Stimulated activated CD4-positive, alpha-beta T cell treated with anti-CD3 and anti-CD28 coated beads, Interleukin-12 subunit alpha, Interleukin-12 subunit beta, amount 100 ng/mL, for 4 hours (primary cell): ENCODE measurements at places on chromosomes 6 and 20.
A peak's percentile ranks its signal among the peaks of the same experiment; 100 is the strongest.

DNA sequence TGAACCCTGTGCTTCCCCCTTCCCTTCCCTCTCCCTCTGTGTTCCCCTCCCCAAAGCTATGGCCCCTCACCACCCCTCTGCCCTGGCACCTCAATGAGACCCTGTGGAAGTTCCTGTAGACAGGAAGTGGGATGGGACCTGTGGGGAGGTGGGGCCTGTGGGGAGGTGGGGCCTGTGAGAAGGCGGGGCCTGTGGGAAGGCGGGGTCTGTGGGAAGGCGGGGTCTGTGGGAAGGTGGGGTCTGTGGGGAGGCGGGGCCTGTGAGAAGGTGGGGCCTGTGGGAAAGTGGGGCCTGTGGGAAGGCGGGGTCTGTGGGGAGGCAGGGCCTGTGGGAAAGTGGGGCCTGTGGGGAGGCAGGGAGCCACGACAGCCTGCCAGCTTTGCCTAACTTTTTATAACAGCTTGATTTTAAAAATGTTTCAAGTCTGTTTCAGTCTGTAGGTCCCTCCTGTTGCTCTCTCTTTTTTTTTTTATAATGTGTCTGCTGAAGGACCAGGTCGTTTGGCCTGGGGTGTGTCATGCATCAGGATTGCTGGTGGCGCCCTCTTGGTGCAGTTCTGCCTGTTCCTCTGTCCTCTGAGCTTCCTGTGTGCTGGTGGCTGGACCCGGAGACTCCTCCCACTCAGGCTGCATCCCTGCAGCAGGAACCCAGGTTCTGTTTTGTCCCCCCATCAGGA is 70.5 kb upstream of the SLCO4A1 start:
- no peak for DNase-seq

DNA sequence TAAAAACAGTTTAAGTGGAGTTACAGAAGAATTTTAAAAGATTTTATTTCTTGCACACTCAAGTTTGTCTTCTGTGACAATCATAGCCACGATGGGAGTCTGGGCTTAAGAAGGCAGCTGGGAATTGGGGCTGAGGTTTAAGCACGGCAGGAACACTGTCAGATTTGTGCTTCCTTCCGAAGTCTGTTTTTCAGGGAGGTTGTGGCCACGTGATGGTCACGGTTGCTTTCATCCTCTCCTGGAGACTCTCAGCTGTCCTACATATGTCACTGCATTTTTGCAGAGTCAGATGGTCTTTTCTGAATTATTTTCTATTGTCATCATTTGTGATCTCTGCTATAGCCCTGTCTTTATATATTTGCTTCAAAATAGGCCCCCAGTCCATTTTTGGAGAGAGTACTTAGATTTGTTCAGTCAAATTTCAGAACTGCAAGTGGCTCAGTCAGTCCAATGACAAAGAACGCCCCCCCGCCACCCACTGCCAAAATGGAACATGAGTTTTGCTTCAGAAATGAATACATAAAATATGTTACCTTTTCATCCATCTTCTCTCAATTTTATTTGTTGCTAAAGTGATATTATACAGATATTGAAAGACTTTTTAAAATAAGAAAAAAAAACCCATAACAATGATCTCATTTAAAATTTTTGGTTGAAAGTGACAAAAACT is 111.8 kb upstream of the ZFP64 start:
- DNase-seq = peak; percentile 44

DNA sequence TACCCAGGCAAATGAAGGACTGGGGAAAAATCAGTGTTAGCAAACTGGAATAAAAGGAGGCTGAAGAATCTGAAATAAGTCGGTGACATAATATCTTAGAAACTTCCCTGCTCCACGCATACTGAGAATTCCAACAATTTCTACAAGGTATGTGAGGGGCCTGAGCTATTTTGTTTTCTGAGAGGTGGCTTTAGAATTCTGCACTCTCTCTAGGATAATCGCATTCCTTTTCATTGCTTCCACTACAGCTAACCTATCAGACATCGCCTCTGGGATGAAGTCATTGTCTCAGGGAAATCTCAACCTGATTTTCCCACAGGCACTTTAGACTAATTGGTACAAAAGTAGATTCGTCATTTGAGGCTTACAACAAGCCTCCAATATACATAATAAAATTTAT is 740.8 kb downstream of the PHF3 start:
- no peak for DNase-seq

DNA sequence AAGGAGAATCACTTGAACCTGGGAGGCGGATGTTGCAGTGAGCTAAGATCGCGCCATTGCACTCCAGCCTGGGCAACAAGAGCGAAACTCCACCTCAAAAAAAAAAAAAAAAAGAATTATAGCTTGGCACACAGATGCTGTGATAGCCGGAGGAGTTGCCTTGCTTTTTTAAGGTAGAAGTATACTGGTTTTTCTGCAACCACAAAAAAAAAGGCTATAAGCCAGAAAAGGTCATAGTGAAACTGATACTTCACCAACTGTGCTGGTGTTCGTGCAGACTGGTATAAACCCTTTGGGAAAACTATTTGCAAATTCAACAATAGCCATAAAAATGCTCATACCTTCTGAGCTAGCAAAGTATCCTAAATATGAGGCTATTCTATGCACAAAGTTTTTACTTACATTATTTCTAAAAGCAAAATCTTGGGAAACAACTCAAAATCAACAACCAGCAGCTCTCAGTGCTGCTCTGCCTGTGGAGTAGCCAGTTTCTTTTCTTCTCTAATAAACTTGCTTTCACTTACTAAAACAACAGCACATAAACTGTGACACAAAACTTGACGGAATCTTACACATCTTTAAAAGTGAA is 44.0 kb downstream of the B4GALT5 start:
- DNase-seq = no peak

GRCh38 chr6:138044458-138044857 is 62.8 kb downstream of the PERP start:
- no peak for DNase-seq

DNA sequence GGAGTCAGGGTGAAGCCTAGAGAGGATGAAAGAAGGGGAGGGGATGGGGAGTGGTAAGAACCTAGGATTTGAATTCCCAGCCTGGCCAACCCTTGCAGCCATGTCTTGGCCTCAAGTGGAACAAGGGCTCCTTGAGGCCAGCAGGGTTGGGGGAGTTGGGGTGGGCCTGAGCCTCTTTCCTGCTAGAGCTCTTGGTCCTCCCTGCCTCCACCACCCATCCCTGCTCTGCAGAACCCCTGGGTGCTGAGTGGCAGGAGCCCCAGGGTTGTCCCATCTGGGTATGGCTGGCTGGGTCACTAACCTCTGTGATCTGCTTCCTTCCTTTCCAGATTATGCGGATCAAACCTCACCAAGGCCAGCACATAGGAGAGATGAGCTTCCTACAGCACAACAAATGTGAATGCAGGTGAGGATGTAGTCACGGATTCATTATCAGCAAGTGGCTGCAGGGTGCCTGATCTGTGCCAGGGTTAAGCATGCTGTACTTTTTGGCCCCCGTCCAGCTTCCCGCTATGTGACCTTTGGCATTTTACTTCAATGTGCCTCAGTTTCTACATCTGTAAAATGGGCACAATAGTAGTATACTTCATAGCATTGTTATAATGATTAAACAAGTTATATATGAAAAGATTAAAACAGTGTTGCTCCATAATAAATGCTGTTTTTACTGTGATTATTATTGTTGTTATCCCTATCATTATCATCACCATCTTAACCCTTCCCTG is 8.3 kb downstream of the VEGFA start:
- DNase-seq = no peak

DNA sequence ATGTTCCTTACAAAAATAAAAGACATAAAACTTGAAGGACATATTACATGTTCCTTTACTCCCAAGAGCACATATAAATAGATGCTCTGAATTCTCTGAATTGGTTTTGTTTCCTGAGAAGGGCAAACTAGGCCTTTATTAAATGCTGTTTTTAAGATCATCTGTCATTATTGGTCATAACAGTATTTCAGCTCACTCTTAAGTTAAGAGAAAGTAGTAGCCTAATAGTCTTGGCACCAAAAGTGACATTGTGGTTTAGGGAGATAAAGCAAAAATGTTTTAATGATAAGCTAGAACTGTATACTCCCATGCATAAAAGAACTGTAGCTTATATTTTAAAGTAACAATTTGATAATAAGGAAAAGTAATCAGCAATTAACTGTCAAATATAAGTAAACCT is 361.1 kb upstream of the PTCHD4 start:
- no peak for DNase-seq

- no peak for DNase-seq
Measured at GRCh38 chr6:44708208-44708607, 320.7 kb downstream of the CDC5L start.

DNA sequence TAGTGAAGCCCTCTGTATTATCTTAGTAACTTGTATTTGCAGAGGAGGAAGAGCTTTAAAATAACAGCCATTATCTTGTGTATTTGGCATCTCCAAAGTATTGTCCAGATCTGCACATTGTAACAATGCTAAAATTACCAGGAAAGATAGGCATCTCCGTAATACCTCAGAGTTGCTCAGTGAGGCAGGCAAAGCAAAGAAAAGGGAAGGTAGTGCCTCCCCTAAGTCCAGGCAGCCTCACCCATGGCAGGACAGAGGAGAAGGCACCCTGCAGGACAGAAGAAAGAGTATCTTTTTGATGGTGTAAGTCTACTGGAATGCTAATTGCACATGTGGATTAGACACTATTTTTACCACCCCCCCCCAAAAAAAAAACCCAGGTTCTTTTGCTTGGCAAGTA is 13.6 kb upstream of the SSTR4 start:
- no peak for DNase-seq

- no peak for DNase-seq
Measured at GRCh38 chr20:47397652-47398301, 41.3 kb upstream of the ZMYND8 start.

GRCh38 chr6:41600499-41601247 is 37.6 kb upstream of the MDFI start:
- no peak for DNase-seq

DNA sequence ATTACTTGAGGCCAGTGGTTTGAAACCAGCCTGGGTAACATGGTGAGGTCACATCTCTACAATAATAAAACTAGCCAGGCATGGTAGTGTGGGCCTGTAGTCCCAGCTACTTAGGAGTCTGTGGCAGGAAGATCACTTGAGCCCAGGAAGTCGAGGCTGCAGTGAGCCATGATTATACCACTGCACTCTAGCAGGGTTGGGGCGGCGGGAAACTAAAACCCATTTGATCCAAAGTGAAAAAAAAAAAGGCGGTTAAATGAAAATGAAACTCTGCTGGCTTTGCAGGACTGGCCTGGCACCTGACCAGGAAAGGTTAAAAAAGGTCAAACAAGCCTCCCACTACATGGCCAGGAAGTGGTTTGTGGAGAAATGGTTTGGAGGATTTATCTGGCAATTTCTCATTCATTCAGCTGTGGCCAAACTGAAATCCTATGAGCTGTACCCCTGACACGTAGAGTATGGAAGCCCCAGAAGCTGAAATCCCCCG is 36.6 kb downstream of the MTRES1 start:
- DNase-seq = no peak

DNA sequence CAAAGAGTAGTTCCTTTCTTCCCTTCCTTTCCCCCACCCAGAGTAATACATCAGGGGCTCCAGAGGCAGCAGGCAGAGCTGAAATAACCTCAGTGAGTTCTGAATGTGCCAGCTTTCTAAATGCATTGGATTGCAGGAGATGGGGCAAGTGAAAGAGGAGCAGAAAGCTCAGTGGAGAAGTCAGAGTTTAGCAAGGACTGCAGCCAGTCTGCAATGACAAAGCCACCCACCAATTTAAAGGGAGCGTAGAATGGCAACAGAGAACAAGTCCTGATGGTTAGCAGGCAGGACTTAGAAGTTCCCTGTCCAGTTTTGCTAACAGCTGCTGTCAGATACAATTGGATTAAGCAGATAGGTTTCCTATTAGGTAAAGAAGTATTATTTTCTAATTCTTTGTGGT is 203.4 kb upstream of the RIN2 start:
- DNase-seq = no peak

DNA sequence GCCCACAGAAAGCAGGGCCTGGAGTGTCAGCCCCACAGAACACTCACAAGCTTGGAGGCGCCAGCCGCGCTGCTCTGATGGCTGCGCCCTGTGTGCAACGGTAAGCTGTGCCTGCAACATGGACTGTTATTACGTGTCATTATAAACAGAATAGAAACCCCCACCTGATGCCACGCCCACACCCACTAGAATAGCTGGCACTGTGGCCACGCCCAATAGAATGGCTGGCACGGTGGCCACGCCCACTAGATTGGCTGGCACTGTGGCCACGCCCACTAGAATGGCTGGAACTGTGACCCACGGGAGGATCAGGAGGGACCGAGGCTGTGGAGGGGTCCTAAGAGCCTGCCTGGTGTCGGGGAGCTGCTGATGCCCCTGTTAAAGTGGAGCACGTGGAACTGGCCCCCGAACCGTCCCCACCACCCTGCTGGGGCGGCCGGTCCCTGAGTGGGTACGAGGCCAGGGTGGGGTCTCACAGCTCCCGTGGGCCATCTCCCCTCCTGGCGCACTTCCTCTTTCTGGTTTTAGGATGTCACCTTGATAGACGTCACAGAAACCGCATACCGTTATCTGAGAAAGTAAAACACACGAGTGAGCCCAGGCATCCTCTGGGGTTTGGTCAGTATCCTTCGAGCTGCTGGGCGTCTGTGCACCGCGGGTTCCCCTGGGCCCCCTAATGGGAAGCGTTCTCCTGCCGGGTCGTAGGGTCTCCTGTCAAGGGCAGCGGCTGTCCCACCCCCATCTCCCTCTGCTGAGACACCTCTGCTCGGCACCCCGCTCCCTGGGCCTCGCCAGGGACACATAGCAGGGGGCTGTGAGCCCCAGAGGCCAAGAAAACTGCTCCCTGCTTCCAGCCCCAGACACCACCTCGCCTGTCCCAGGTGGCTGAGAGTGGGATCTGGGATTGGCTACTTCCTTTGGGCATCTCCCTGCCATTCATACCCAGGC is 25.4 kb downstream of the SLC17A9 start:
- DNase-seq = peak; percentile 73

GRCh38 chr6:142118925-142119324 is 13.8 kb upstream of the GJE1 start:
- DNase-seq = no peak

DNA sequence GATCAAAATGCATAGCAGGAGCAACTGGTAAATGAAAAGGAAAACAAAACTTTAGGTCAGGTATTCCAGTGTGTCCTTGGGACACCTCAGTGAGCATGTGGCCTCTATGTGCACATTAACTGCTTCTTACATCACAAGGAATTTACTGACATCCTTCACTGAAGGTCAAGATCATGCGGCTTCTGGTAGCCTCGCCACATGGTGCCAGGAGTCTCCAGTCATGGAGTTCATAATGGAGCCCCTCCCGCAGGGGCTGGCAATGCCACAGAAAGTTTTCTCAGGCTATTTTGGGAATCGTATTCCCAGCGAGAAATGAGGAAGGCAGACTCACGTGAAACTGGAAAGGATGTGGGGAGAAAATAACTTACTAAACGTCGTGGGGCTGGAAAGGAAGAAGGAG is 19.7 kb upstream of the SLC22A3 start:
- no peak for DNase-seq
